Uterus (tissue), 4 donors: ENCODE measurements at places on chromosomes 4 and X.

- H3K36me3 ChIP-seq: no peaks in the 10 kb centered on the region
- no peak overlapping the region for H3K27ac ChIP-seq
- H3K27me3 ChIP-seq: no peaks in the 10 kb centered on the region
- H3K4me3 ChIP-seq: no peak overlapping the region
- no peak for DNase-seq
Measured at GRCh38 chrX:103513067-103513466, 6.2 kb downstream of the RAB40A start.

DNA sequence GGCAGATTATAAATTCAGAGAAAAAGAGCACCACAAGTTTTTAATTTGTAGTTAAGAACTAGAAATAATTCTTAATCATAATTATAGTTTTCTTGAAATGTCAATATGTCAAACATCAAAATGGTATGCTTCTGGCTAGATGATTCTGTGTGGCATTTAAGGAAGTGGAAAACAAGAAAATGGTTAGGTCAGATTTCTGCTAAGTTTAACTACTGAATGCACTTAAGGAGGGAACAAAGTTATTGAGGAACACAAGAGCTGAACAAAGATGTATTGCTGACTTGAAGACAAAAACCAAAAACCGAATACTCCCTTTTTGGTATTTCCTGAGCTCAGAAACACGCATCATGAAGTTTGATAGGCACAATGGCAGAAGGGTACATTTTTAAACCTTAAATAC, 58.7 kb upstream of the GPR34 start:
- H3K4me1 ChIP-seq: no peaks in the 10 kb centered on the region
- no peak overlapping the region for H3K27ac ChIP-seq
- no peaks in the 10 kb centered on the region for H3K27me3 ChIP-seq
- H3K4me3 ChIP-seq: no peak overlapping the region

DNA sequence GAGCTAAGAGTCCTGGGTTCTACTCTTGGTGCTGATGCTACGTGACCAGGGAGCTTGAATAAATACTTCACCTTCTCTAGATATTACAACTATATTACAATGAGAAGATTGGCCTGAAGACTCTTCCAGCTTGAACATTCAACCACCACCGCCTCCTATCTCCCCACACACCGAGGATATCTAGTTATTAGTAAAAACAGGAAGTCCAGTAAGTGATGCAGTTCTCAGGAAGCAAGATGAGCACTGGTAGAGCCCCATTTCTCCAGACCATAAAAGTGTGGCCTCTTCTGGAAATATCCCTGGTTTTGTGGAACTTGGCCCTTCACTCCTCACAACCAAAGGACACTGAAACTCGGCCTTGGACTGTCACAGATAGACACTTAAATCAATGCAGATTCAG, 18.5 kb downstream of the PJA1 start:
- H3K27ac ChIP-seq: no peak overlapping the region
- no peaks in the 10 kb centered on the region for H3K27me3 ChIP-seq
- no peaks in the 10 kb centered on the region for H3K4me1 ChIP-seq
- H3K36me3 ChIP-seq: no peaks in the 10 kb centered on the region
- no peak for DNase-seq
- H3K4me3 ChIP-seq: no peak overlapping the region

DNA sequence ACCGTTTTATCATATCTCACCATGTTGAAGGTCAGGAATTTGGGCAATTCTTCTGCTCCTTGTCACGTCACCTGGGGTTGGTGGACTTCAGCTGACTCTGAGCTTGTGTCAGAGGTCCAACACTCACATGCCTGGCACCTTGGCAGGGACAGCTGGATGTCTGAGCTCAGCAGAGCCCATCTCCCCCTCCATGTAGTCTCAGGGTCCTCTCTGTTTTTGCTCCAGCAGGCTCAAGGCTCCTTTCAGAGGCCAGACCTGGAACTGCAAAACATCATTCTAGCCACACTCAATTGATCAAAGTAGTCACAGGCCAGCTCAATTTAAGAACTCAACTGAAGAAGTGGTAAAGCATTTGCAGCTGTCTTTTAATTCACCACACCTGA, 45.4 kb downstream of the EDNRA start:
- no peaks in the 10 kb centered on the region for H3K36me3 ChIP-seq
- H3K4me1 ChIP-seq: no peaks in the 10 kb centered on the region
- no peaks in the 10 kb centered on the region for H3K27me3 ChIP-seq

GRCh38 chrX:139058831-139059495, 347.4 kb upstream of the FGF13 start:
- no peak for DNase-seq
- H3K4me1 ChIP-seq: no peaks in the 10 kb centered on the region
- H3K36me3 ChIP-seq: no peaks in the 10 kb centered on the region
- no peaks in the 10 kb centered on the region for H3K27me3 ChIP-seq
- H3K4me3 ChIP-seq: no peak overlapping the region
- no peak overlapping the region for H3K27ac ChIP-seq

DNA sequence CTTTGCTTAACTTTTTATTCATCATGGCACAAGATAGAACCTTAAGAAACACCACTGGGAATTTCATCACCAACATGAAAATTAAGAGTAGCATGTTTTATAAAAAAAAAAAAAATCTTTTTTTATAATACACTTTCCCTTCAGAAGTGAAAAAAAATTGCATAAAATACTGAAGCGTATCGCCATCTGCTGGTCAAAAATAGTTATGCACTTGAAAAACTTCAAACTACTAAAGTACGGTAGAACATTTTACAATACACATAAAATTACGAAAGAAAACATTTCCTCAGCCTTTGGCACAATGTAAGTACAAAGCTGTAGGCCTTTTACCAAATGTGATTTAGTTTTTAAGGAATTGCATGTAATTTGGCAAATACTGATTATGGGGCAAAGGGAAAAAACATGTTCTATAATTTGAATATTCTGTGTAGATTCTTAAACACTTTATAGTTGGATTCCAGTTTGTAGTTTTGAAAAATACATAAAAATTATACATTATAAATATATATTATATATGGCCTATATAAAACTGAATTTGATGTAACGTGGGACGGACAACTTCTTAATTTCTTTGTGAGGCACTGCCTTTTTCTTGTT, 26.5 kb downstream of the HCCS start:
- H3K4me1 ChIP-seq: no peaks in the 10 kb centered on the region
- no peaks in the 10 kb centered on the region for H3K36me3 ChIP-seq
- no peak overlapping the region for H3K27ac ChIP-seq
- H3K27me3 ChIP-seq: no peaks in the 10 kb centered on the region

- H3K36me3 ChIP-seq: no peaks in the 10 kb centered on the region
- no peak overlapping the region for H3K4me3 ChIP-seq
- H3K27ac ChIP-seq: no peak overlapping the region
- DNase-seq: no peak
- H3K4me1 ChIP-seq: no peaks in the 10 kb centered on the region
Measured at GRCh38 chrX:48107717-48108116, 22.7 kb upstream of the SPACA5B start.
